Mucosa of descending colon (tissue), 3 donors: ENCODE measurements at places on chromosomes 6 and 20. TPM values are rescaled to one million over a fixed set of nuclear protein-coding genes. Genes with fewer than 3 reads are reported as not detected.

GRCh38 chr20:57260934-57261333 lies 5.5 kb downstream of the BMP7 start:
- DNase-seq, result no peak

DNA sequence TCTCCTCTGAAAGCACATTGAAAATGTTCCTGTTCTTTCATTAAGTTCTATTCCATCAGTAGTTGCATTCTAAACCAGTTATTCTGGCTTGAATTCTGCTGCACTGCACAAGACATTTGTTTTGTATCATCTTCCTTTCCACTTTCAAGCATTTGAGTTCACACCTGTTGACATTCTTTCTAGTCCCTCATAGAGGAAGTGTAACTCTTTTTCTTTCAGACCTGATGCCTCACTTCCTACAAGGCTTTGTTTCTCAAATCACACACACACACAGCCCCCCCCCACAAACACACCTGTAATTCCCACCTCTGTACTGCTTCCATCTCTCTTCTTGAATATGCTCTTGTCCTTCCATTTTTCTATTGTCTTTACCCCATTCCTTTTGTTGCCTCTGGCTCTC lies 50.9 kb downstream of the CCN2 start:
- DNase-seq, result no peak

Gene LRRN4
- total RNA-seq, result not detected

Gene SNAP91
- total RNA-seq, result 0.29 TPM

GRCh38 chr6:40844246-40844645 lies 194.8 kb downstream of the UNC5CL start:
- no peak for DNase-seq

Gene GRM4
- 0.25 TPM for total RNA-seq

DNA sequence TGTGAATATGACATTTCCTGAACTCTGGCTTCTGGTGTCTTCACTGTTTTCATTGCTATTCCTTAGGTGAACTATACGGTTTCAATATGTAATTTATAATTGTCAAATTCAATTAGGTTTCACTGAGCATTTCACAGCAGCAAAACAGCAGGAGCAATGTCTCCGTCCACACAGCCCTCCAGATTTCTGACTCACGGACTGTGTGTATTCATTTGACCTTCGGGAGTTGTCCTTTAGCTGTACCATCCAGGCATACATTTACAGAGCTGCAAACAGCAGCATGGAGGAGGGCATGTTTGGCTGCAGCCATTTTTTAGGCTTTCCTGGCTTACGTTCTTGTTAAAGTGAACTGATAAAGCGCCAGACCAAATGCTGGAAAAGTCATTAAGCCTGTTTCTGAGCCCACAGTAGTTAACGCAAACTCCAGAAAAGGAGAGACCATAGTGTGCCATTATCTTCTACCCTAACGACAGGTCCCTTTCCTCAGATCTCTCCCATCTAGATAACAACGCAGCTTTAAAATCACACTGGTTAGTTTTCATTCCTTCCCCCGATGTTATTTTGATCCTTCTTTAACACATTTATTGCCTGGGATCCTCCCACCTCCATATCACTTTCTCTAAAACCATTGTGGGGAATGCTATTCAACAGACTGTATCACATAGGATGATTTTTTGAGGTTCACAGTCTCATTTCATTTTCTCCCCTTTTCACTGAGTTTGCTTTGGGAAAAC lies 18.3 kb downstream of the FOXC1 start:
- no peak for DNase-seq

Gene HLA-DPA1
- 62.0 TPM for total RNA-seq

DNA sequence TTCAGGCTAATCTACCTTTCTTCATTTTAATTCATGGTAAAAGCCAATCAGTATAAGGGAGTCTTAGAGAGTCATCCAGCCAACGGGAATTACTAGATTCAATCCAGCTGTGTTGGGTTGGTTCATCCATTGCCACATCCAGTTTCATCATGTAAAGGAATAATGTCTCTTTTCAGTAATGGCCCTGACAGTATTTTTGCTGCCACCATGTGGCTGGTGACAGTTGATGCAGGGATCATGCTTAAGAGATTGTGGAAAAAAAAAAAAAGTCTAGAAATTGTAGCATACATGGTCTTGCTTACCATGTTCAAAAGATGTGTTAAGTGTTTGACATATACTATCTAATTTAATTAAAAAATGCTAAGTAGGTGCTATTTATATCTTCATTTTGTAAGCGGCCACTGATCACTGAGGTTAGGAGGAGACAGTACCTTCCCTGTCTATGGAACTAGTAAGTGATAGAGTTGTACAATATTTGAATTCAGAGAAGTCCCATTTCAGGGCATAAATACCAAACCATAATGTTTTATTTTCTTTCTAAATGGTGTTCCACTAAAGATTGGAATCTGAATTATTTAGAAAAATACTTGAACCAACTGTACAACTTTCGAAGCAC lies 135.9 kb downstream of the KHDRBS2 start:
- DNase-seq, result no peak

Gene KHDRBS2
- 1.1 TPM for total RNA-seq

DNA sequence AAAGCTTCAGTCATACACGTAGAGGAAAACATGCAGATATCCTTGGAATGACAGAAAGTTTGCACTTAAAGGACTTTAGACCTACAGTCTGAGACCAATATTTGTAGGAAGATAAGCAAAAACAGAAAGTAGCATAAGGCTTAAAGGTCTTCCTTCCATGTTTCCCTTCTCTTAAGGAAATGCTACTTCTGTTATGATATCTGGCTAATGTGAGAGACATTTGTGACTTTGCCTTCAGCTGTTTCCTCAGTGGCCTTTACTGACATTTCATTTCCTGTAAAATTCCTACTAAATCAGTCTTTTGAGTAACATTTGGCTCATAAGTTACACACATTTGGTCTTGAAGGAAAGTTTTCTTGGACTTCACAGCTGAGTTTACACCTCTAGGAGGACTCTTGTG lies 713.4 kb downstream of the TBC1D32 start:
- no peak for DNase-seq

DNA sequence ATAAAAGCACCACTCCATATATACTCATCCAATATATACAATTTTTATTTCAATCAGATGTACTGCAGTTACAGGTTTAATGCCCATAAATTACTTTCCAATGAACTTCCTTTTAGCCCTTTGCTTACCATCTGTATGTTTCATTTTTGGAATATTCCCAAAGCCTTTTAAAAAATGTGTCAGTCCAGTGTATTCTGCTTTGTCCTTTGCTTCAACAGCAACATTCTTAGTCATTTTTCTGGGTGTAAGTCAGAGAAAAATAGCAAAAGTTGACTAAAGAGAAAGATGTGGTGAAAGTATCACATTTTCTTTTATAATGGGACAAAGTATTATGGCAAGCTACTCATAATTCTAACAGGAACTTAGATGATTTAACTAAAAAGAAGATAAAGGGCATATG lies 15.2 kb downstream of the DSE start:
- DNase-seq, result no peak

DNA sequence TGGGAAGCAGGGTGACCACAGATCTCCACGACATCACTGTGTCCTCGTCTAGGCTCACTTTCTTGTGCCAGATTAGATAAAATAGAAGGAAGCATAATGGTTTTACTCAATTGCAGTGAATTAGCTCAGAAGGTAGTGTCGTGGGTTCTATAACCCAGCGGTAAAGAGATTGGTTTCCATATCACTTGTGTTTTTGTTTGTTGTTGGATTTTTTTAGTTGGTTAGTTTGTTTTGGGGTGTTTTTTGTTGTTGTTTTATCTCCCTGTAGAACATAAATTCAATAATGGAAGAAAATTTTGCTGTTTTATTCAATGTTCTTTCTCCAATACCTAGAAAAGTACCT lies 85.9 kb upstream of the PRSS16 start:
- DNase-seq, result no peak

Gene FAM217B
- total RNA-seq, result 19.0 TPM

Gene AAR2
- 22.6 TPM for total RNA-seq

- no peak for DNase-seq
Observed at GRCh38 chr20:63067721-63068560, 61.2 kb upstream of the BHLHE23 start.

DNA sequence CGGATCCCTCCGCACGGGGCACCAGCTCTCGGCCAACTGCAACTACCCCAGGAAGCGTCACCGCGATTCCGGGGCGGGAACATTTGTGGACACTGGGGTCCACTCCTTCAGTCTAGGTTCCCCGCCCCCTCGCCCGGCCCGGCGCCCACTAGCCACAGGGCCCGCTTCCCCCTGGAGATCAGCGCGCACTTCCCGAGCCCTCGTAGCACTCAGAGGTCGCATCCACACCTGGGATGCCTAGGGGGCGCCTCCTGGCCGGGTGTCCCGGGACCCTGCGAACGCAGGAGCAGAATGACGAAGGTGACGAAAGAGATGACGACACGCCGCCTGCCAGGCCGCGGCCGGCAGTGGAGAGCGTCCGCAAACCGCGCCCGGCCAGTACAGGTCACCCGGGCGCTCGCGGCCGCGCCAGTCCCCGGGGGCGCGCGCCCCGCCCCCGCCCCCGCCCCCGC lies 309 bp upstream of the AIG1 start:
- peak; percentile 83 for DNase-seq

DNA sequence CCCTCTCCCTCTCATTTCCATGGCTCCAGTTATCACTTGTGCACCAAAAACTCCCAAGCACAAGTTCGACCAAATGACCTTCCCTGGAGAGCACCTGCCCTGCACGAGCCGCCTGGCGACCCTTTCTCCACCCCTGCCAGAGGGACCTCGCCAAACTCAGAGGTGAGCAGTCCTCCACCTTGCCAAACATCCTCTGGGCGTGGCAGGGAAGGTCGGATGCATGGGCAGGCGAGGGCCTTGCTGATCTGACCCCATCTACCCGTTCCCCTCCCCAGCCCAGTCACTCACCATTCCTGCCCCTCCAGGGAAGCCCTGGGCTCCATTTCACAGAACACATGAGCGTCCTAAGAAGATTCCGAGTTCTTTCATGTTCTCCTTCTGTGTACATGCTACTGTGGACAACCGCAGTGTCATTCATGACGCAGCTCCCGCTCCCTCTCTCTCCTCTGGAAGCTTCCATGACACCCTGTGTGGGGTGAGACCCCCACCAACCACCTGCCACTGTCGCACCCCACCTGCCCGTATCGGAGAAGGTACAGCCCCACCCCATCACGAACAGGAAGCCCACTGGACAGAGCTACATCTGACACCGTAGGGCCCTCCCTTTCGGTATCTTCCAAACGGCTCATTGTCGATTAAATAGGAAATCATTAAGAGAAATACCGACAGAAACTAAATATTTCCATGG lies 104.3 kb downstream of the DACT2 start:
- DNase-seq, result no peak

DNA sequence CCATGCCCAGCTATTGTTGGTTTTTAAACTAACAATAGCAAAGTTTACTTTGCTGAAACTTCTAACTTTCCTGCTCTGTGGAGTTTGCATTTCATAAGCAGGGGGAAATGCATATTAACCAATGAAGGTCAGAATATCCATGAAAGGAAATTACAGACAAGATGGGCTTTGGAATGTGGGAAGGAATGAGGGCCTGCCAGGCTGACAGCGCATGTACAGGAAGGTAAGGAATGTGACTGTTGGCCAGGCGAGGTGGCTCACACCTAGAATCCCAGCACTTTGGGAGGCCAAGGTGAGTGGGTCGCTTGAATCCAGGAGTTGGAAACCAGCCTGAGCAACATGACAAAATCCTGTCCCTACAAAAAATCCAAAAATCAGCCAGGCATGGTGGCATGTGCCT lies 49.6 kb downstream of the CDK5RAP1 start:
- DNase-seq, result no peak

GRCh38 chr6:75480425-75480824 lies 13.2 kb downstream of the FILIP1 start:
- DNase-seq, result no peak

DNA sequence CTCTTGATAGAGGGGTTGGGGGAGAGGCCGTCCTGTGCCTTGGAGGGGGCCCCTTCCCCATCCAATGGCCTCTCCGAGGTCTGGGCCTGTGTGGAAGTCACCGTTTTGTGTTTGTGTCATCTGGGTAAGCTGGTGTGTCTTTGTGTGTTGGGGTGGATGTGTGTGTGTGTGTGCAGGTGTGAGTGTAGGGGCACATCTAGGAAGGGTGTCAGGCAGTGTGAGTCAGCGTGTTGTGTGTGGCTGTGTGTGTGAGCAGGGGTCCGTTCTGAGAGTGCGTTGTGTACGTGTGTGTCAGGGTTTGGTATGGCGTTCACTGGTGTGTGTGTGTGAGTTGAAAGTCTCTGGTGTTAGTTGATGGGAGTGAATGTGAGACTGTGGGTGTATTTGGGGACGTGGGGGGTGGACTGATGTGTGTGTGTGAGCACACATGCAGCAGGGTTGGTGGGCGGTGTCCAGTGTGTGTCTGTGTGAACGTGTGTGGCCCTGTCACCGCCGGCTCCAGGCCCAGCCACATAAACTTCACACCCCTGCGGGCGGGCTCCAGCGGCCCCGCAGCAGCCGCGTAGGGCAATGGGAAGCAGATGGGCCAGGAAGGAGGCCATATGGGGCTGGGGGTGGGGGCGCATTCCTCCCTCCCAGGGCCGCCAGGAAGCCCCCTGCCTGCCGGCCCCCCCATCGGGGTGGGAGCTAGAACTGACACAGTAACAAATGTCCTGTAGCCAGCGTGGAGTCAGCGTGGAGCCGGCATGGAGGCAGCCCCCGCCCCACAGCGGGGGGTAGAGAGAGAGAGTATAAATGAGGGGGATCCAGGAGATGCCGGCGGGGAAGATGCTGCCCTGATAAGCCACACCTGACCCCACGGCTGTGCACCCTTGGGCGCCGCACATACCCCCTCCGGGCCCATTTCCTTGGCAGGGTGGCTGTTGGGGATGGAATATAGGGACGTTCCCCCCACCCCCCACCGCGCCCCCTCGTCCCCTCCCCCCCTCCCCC lies 32.1 kb downstream of the SNAI1 start:
- DNase-seq, result no peak

GRCh38 chr20:21516861-21517565 lies 3.1 kb upstream of the NKX2-2 start:
- no peak for DNase-seq

DNA sequence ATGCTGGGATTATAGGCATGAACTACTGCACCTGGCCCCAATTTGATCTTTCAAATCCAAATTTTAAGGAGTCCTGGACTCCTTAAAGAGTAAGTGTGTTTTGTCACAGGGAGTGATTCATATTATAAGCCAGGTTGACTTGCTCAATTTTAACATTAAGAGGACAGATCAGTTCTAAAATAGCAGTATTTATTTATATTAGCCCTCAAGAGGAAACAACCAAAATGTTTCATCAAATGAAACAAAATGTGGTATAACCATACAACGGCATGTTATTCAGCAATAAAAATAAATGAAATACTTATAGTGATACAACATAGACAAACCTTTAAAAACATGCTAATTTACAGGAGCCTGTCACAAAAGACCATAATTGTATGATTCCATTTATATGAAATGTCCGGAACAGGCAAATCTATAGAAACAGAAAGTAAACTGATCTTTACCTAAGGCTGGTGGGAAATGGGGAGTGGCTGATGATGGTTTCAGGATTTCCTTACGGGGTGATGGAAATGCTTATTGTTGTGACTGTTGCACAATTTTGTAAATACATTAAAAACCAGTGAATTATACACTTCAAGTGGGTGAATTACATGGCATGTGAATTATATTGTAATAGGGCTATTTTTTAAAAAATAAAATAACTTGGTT lies 637.4 kb downstream of the MMUT start:
- no peak for DNase-seq

- DNase-seq, result no peak
Observed at GRCh38 chr6:107637316-107638315, 147.7 kb downstream of the SOBP start.
